ENCODE measurements at places on chromosomes 6 and 20. TPM values are rescaled to one million over a fixed set of nuclear protein-coding genes. Genes with fewer than 3 reads are reported as not detected.
A peak's percentile ranks its signal among the peaks of the same experiment; 100 is the strongest.

GRCh38 chr6:91083211-91083610 is 496.3 kb upstream of the MAP3K7 start:
- DNase-seq = no peak

DNA sequence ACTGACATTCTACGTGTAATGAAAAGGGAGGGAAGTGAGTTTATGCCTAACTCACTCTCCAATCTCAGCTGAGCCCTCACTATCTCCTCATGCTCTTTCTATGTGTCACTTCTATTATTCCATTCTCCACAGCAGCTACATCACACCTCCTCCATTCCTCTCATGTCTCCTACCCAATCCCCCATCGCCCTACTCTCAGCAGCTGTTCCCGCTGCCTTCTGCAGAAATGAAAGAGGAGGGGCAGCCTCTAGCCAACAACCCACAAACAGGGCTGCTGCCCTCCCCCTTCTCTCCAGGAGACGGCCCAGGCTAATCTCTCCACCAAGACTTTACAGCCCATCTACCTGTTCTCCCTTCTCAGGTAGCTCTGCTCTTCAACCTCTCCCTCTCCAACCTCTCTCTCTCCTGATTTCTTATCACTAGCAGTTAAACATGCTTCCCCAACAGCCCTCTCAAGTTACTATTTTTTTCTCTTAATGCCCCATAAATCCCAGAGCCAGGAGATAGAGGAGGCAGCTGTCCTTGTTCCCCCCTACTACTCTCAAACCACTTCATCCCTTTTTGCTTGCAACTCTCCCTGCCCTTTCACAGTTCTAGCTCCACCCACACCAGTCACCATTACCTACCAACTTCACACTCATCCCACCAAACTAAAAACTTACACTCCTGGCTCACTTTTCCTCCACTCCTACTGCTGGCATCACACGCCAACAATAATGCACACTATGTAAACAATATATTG is 136.5 kb downstream of the BTBD9 start:
- DNase-seq = no peak

DNA sequence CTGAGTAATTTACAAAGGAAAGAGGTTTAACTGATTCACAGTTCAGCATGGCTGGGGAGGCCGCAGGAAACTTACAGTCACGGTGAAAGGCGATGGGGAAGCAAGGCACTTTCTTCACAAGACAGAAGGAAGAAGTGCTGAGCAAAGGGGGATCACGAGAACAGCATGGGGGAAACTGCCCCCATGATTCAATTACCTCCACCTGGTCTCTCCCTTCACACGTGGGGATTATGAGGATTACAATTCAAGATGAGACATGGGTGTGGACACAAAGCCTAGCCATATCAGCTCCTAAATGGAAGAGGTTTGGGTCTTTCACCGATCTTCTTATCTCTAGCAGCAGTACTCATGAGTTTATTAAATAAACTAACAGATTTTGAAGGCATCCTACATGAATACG is 152.9 kb upstream of the RUNX2 start:
- no peak for DNase-seq

GRCh38 chr20:63458170-63459069 is 14.0 kb downstream of the KCNQ2 start:
- no peak for DNase-seq

DNA sequence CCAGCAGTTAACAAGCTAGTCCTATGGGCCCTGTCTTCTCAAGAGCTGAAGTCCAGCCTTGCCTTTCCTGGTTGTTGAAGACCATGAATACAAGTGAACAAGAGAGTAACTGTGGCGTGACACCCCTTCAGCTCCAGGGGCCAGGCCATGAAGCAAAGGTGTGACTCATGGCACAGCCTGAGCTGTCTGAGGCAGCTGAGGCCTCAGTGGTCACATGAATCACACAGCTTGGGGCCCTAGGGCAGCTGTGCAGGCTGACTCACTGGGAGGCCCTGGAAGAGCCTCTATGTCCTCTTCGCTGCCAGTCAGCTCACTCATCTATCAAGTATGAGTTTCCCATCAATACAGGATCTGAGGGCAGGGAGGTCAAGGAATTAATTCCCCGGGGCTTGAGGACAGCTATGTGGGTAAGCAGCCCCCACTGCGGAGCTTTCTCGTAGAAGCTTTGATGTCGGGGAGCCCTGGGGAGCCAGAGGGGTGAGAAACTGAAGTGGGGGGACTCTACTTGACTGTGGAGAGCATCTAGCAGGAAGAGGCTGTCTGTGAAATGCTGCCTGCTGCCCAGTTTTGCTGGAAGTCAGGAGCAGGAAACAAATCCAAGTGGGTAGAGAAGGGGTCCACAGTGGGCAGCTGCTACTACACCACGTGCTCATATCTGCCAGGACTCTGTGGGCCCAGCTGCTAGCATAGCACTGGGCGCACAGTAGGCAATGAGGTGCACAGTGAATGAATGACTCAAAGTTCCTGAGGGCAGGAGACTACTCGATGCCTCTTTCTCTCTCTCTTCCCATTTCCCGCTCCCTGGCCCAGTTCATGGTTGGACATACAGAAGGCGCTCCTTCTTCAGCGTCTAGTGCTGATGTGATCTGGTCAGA is 13.7 kb upstream of the FAM83C start:
- DNase-seq = peak; percentile 97

DNA sequence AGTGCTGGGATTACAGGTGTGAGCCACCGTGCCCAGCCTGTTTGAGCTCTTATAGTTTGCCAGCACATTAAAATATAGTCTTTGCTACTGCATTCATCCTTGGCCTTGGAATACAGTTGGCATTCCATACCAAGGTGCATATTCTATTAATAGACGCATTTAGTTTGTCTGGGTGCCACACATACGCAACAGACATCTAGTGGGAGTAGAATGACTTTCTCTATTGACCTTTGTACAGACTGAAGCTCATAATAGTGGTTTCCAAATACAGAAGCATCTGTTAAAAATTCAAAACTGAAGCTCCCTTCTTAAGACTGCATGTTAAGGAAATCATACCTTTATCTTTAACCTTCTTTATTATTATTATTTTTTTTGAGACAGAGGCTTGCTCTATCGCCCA is 46.7 kb upstream of the FNDC1 start:
- DNase-seq = no peak

Gene MAPK13
- total RNA-seq = not detected

GRCh38 chr6:36873612-36874442 is 776 bp downstream of the PPIL1 start:
- DNase-seq = no peak

Gene CLIC5
- total RNA-seq = 1.2 TPM
